Left ventricle myocardium superior (tissue), 1 donor: ENCODE measurements at places on chromosomes 7 and 10. TPM values are rescaled to one million over a fixed set of nuclear protein-coding genes. Genes with fewer than 3 reads are reported as not detected.

GRCh38 chr7:116672596-116673456 is 830 bp downstream of the MET start:
- peak; percentile 23 for DNase-seq

DNA sequence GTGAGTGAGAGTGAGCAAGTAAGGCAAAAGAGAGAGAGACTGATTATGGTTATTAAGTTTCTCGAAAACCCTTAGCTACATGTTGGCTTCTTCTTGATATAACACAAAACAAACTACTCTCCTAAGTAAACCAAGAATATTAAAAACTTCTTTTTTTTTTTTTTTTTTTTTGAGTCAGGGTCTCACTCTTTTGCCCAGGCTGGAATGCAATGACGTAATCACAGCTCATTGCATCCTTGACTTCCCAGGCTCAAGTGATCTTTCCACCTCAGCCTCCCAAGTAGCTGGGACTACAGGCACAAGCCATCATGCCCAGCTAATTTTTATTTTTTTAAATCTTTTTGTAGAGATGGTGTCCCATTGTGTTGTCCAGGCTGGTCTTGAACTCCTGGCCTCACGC is 102.2 kb upstream of the IL6 start:
- DNase-seq, result no peak

Gene DPYSL4
- total RNA-seq, result 45.2 TPM

Gene SLC18A2
- total RNA-seq, result 0.17 TPM

Gene TEX36
- not detected for total RNA-seq

DNA sequence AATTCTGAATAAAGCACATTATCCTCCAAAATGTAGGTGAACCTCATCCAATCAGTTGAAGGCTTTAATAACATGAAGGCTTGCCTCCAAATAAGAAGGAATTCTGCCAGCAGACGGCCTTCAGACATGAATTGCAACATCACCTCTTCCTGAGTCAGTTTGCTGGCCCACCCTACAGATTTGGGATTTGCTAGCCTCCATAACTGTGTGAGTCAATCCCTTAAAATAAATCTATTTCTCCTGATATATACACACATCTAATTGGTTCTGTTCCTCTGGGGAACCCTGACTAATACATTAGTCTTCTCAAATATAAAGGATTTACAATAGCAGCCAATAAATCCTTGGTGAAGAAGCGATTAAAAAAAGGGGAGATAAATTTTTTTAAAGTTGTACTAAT is 34.8 kb upstream of the OSBPL3 start:
- no peak for DNase-seq

- peak; percentile 39 for DNase-seq
Observed at GRCh38 chr7:130733931-130734814, at the start of gene KLF14. TSS of gene KLF14 (minus strand) at chr7:130734207. CDS start at chr7:130734033, 174 bp downstream.

Gene CDC123
- 54.8 TPM for total RNA-seq

GRCh38 chr10:107814865-107815487 is 650.5 kb upstream of the SORCS1 start:
- peak; percentile 27 for DNase-seq
